Activated CD4-positive, alpha-beta T cell treated with anti-CD3 and anti-CD28 coated beads, Interleukin-2, amount 50 U/mL, for 48 hours (primary cell): ENCODE measurements at places on chromosomes 7 and 10.
A peak's percentile ranks its signal among the peaks of the same experiment; 100 is the strongest.

- no peak for DNase-seq
These were observed 36.6 kb downstream of the ADCY1 start for GRCh38 chr7:45610660-45611299.

- DNase-seq = no peak
These were observed 41.7 kb downstream of the OGDH start for GRCh38 chr7:44647981-44648714.

GRCh38 chr7:104327938-104328295, 486 bp upstream of the LHFPL3 start:
- DNase-seq = no peak

GRCh38 chr7:16063221-16063620, 358.1 kb downstream of the CRPPA start:
- DNase-seq = no peak

DNA sequence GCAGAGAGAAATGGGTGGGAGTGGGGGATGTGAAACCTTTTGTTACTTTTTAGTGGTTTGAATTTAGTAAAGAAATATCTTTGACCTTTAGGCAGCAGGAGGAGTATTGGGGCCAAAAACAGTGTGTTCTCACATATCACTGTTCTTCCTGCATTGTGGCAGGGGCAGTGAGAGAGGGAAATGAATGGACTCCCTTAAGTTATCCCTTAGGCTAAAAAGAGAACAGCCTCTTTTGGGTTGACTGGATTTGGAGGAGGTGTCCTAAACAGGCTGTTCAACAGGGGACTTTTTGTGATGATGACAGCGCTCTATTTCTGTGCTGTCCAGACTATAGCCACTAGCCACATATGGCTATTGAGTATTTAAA, 22.3 kb downstream of the ZNF775 start:
- no peak for DNase-seq

GRCh38 chr10:21417172-21417712, 108.2 kb downstream of the SKIDA1 start:
- no peak for DNase-seq

DNA sequence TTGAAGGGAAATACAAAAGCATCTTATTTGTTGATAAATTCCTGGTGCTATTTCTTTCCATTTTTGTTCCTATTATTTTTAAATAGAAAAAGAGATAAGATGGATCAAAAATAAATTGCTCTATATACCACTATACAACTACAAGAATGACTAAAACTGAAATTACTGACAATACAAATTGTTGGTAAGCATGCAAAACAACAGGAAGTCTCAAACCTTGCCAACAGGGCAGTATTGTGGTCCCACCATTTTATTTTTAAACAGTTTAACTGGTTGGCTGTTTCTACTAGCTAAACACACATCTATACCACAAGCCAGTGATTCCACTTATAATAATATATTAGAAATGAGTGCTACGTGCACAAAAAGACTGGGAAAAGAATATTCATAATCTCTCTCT, 213.0 kb downstream of the JAZF1 start:
- DNase-seq = no peak

- no peak for DNase-seq
These were observed 2.2 kb downstream of the IFT22 start for GRCh38 chr7:101319401-101319800.

DNA sequence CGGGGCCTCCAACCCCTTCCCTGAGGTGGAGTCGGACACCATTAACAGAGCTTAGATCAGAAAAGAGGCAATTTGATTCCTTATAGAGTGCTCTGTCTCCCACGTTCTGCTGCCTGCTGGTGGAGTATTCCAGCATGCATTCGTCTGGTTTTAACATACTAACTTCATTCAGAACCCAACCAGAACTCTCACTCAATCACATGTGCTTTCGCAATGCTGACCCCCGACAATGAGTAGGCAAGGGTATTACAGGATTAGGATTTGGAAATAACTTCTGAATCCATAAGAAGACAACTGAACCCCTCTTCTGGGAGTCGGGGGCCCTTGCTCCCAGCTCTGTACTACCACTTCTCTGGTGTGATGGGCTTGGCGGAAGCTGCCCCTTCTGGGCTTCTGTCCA, 55.7 kb upstream of the HABP2 start:
- no peak for DNase-seq

GRCh38 chr7:33961948-33962347, 56.6 kb downstream of the BMPER start:
- DNase-seq = no peak

- DNase-seq = no peak
These were observed 148.9 kb downstream of the ARID5B start for GRCh38 chr10:62050346-62050892.

GRCh38 chr10:70038923-70039322, 13.7 kb upstream of the MACROH2A2 start:
- no peak for DNase-seq

- DNase-seq = no peak
These were observed 5.5 kb downstream of the RBP4 start for GRCh38 chr10:93595378-93596161.

GRCh38 chr7:107596881-107597581, 17.0 kb downstream of the BCAP29 start:
- DNase-seq = no peak

GRCh38 chr10:29651767-29652166, 17.0 kb upstream of the SVIL start:
- DNase-seq = no peak

GRCh38 chr10:34022195-34022594, 687.7 kb upstream of the NRP1 start:
- no peak for DNase-seq

DNA sequence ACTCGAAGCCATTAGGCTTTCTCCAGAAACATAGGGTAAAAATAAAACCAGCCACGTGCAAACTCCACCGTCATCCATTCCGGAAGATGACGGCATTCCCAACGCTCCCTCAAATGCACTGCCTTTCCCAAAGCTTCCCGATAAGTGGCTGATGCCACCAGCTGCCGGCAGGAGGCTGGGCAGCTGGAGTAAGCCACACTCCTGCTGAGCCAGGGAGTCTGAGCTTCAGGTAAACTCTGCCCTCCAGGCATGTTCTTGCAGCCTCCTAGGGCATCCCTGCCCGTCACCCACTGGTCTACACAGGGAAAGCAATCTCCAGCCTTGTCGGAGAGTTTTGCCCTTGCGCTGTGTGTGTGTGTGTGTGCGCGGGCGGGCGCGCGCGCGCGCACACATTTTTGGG, 40.5 kb upstream of the TMEM273 start:
- DNase-seq = no peak

- DNase-seq = no peak
These were observed 6.5 kb downstream of the LBX1 start for GRCh38 chr10:101222683-101223273.

- DNase-seq = no peak
These were observed 42.7 kb upstream of the SMARCD3 start for GRCh38 chr7:151291206-151291605.

GRCh38 chr7:137626469-137627067, 220.2 kb downstream of the DGKI start:
- peak; percentile 43 for DNase-seq

GRCh38 chr7:111059833-111060232, 31.1 kb upstream of the LRRN3 start:
- no peak for DNase-seq

DNA sequence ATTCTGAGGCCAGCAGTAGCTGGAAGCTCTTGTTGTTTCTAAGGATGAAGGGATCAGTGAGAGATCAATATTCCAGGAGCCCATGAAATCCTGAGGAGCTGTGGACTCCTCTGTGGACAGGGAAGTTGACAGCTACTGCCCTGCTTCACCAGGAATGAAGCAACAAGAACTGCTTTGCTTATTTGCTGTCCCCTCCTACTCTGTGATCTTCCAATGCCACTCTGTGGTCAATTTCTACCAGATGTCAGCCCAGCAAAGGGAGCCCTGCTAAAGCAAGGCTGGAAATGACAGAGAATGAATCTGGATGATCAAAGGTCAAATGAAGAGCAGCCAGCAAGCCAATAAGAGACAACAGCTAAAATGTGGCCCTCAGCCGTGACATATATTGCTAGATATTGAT, 227.5 kb upstream of the CHRM2 start:
- DNase-seq = no peak

DNA sequence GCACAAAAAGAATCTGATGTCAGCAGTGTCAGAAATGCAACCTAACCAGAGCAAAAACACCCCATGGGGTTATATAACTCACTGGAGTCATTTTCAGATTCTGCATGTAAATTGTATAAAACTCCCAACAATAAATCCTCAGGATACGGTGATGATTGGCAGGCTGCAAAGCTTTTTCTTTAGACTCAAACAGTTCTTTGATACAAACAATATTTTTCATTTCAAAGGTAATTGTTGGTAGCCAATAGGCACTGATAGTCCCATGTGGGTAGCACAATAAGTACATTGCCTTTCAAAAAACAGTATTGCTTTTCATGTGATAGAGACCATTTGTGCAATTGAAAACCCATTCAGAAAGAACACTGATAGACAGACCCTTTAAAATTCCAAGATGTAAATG, 98.0 kb downstream of the TMEM26 start:
- no peak for DNase-seq

DNA sequence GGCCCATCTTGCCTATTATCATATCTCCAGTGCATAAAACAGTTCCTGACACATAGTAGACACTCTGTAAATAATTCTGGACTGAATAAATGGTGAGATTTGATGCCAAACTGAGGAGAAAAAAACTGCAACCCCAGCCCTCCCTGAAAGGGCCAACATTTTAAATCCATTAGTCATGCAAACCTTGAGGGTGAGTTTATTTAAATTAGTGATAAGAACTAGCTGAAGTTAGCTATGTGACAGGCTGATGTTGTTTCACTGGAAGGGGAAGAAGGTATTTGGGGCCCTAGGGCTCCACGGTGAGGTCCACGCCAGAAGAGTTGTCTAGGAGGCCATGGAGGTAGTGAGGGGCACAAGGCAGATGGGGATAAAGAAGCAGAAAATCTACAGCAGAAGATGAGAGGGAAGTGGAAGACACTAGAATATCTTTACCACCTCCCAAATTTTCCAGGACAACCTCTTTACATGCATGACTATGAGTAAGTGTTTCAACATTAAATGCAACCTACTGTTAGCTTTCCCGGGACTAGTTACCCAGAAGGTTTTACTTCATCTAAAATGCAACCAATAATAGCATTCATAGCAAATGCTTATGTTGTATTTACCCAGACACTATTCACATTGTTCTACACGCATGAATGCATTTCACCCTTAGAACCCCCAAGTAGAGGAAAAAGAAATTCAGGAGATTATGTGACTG, 183.2 kb upstream of the LYZL1 start:
- DNase-seq = no peak

- DNase-seq = no peak
These were observed 1397.6 kb downstream of the GATA3 start for GRCh38 chr10:9452056-9452455.

DNA sequence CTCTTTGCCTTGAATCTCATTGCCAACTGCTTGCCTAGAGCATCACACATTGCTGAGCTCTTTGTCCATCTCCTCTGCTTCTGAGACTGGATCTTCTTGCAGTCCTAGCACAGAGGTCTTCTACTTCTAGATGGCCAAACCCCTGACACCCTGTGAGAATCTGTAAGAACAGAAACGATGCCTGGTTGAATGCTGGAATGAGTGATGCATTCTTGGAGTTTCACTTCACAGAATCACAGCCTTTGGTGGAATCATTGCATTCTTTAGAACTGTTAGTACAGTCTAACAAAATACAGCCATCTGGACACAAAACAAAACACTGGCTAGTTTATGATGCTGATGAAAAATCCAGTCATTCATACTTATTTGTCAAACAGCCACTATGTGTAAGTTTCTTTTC, 141.7 kb upstream of the ITGB1 start:
- DNase-seq = no peak
